ENCODE measurements at places on chromosomes 6 and 20.

- DNase-seq, result no peak
Observed at GRCh38 chr6:72401865-72402264, 220.0 kb upstream of the KCNQ5 start.

- DNase-seq, result no peak
Observed at GRCh38 chr6:156807028-156807427, 29.9 kb downstream of the ARID1B start.

DNA sequence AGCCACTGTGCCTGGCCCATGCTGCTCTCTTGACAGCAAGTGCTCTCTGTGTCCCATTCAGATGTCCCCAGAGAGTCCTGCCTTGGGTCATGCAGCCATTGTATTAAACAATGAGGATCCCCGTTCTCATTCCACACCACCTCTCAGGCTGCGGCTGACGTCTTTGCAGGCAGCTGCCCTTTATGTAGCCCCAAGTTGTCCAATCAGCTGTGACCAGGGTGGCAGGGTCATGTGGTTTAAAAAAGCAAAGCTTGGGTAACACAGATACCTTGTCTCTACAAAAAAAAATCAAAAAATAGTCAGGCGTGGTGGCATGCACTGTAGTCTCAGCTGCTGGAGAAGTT lies 13.2 kb downstream of the GCNT2 start:
- no peak for DNase-seq

DNA sequence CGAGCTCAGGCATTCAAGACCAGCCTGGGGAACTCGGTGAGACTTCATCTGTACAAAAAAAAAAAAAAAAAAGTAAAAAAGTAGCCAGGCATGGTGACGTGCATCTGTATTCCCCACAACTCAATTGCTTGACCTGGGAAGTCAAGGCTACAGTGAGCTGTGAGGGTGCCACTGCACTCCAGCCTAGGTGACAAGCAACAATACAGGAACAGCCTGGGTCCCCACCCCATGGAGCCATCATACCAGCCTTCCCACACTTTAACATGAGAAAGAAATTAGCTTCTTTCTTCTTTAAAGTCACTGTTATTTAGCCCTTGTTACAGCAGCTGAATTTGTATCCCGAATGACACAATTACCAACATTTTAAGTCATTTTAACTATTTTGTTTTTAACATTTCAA lies 56.1 kb downstream of the SCML4 start:
- no peak for DNase-seq

All from activated CD8-positive, alpha-beta memory T cell treated with anti-CD3 and anti-CD28 coated beads for 1 hour (primary cell).